Activated T-cell treated with anti-CD3 and anti-CD28 coated beads, Interleukin-2, amount 50 U/mL, for 1 hour (primary cell): ENCODE measurements at places on chromosomes 4 and X.

DNA sequence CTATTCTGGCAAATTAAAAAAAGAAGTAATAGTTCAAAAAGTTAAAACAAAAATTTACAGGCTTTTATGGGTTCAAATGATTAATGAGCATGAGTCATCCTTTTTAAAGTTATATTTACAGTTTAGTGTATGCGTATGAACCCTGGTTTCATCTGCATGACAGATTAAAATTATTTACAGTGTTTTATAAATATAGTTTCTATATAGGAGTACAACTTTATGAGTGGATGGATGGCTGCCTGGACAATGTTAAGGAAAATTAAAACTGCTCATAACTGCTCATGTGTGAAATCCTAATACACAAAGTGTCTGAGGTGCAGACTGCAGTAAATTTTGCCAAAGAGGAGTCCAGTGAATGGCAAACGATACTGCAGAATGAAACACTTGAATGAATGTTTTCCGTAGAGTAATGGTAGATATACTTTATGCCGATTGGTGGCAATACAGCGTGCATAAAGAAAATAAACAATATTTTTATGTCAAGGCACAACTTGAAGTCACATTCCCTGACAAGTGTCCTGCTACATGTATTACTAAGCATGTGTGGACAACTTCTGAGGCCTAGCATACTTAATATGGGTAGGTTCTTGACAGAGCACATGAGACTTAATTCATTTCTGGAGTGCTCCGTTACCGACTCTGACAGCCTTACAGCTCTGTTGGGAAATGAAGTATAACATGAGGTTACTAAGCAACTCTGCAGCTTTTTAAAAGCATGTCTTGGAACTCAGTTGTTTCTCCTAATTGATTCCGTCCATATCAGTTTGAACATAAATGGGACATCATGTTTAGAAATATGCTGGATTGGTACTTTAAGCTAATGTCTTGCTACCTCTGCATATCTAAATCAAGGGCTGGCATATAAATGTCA is 985.6 kb upstream of the PCDH7 start:
- no peak for DNase-seq

GRCh38 chrX:18294893-18295292 is 59.6 kb downstream of the SCML2 start:
- DNase-seq, result no peak

DNA sequence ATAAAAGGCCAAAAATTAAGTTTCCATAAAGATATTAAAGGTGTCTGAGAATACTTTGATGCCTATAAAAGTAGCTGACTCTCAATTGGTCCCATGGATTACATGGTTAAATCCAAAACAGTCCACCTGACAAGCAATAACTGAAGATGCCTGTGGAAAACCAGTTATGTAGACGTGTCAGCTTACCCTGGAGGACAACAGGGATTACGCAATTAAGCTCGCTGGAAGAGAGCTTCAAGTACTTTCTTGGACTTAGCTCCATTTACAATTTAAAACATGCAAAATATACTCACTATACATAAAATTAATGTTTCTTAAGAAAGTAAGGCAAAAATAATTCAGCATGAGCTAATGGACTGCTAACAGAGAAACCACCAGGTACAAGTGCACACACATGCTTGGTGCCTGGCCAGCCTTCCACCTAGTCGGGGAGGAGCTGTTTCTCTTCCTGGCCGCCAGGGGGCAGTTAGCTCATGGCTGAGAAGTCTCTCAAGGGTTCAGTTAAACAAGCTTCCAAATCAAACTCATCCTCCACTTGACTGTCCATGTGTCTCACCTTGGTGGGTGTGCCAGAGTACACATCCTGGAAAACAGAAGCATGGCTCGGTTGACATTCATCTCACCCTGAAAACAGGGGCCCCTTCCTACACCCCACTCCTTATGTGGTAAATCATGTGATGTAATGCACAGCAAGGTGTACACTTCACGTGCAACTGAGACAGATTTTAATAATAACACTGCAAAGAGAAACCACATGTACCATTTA is 9.2 kb upstream of the FAM53A start:
- DNase-seq, result peak; percentile 78

DNA sequence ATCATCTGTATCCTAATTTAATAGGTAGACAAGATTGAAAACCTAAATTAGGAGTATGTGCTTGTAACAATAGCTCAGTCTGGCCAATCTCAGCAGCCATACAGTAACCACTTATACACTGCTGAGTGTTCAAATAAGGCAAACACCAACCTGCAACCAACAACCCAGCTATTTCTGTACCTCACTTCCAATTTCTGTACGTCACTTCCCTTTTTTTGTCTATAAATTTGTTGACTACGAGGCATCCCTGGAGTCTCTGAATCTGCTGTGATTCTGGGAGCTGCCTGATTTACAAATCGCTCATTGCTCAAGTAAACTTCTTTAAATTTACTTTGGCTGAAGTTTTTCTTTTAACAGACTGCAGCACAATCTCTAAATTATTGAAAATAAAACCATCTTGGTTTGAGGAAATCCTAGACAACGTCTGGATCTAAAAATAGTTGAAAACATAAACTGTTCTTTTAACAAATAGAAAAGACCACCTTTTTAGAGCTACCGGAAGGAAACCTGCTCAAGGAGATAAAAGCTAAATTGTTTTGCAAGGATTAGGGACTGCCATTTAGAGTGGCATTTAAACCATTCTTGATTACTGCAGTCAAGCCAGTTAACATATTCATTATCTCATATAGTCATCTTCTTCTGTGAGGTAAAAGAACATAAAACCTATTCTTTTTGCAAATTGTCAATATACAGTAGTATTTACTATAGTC is 778.1 kb downstream of the SH3BGRL start:
- DNase-seq, result no peak

DNA sequence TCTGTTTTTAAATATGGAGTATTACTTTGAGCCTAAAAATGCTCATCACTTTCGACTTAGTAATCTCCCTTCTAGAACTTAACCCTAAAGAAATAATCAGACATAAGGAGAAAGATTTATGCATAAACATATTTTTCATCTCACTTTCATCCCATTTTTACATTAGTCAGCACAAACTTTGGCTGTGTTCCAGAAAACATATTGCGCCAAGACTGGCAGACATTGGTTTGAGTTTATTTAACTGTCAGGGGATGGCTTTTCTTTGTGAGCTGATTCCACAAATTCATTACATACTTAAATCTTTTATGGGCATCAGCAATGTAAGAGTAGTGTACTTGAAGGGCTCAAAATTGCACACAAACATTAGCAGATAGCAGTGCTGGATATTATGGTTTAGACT is 23.7 kb downstream of the MAOA start:
- DNase-seq, result no peak

DNA sequence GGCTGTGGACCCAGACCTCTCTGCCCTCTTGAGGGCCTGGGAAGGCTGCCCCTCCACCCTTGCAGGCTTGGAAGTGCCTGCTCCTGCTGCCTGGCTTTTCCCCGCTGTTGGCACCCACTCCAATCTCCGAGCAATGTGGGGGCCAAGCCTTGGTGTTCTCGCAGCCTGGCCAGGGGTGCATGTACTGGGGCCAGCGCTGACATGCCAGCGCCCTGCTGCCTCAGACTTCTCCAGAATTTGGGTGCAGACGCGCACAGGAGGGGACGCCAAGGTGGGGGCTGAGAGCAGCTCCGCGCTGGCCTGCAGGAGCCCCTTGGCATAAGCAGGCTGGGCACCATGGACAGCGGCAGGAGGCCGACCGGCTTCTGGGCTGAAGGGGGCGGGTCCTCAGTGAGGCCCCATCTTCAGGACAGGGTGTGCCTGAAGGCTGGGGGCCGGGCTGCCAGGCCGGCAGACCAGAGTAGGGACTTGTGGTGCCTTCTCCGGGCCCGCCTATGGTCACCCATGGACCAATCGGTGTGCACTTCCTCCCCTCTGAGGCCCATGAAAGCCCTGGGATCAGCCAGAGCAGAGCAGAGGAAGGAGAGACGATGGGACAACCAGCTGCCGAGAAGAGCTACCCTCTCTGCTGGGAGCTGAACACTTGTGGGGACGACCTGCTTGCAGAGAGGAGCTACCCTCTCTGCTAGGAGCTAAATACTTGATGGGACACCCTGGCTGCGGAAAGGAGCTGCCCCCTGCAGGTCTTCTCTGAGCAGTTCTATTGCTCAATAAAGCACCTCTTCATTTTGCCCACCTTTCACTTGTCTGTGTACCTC is 118.3 kb downstream of the DNAAF6 start:
- no peak for DNase-seq

DNA sequence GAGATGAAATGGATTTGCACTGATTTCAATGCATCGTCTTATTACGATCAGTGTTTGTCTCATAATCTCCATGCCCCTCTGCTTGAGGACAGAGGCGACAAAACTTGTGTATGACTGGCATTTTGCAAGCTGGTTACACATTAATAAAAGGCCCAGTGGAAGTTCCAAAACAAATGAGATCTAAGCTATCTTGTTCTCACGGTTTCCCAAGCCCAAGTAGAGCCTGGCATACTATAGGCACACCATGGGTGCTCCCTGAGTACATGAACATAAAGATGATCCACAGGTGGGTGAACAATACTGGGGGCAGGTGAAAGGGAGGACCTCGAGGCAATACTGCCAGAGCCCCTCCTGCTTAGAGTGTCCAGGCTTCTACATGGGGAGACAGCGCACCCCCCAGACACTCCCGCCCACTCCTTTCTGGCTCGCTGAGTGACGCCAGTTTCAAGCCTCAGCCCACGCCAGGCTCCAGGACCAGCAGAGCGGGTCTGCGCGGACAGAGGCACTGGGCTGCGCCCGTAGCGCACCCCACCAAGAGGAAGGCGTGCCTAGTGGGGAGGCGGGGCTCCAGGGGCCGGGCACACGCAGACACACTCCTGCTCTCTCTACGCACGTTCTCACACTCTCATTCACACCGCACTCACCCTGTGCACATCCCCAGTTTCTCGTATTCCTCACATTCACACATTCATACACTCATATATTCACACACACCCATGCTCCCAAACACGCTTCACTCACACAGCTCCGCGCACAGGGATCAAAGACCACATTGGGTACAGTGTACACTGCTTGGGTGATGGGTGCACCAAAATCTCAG is 8.9 kb upstream of the GSX2 start:
- DNase-seq, result peak; percentile 47

DNA sequence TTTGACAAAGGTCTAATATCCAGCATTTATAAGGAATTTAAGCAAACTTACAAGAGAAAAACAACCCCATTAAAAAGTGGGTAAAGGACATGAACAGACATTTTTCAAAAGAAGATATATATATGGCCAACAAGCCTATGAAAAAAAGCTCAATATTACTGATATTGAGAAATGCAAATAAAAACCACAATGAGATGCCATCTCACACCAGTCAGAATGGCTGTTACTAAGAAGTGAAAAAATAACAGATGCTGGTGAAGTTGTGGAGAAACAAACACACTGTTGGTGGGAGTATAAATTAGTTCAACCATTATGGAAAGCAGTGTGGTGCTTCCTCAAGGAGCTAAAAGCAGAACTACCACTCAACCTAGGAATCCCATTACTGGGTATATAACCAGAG is 91.6 kb upstream of the EFHC2 start:
- DNase-seq, result no peak

- no peak for DNase-seq
Measured at GRCh38 chrX:155071694-155072280, 479 bp downstream of the BRCC3 start.

- no peak for DNase-seq
Measured at GRCh38 chr4:168558599-168558998, 61.7 kb downstream of the PALLD start.

DNA sequence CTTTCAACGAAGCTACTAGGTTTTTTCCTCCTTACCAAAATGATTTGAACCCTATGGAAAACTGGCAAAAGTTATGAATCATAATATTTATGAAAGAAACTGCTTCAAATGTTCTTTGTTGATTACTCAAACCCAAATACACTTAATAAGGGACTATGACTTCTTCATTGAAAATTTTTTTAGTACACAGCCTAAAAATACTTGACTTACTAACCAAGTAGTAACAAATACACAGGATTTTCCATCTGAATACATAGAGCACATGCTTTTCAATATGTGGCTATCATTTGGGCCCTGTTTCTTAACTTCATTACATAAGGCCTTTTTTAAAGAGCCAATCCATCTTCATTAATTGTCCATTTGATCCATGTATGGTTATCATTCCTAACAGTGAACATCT is 171.5 kb downstream of the FBXW7 start:
- DNase-seq, result no peak

- no peak for DNase-seq
Measured at GRCh38 chrX:54564936-54565335, 34.9 kb downstream of the GNL3L start.

GRCh38 chr4:147530723-147531122 is 49.8 kb downstream of the EDNRA start:
- no peak for DNase-seq

- DNase-seq, result no peak
Measured at GRCh38 chr4:24032371-24032989, 142.6 kb upstream of the PPARGC1A start.

DNA sequence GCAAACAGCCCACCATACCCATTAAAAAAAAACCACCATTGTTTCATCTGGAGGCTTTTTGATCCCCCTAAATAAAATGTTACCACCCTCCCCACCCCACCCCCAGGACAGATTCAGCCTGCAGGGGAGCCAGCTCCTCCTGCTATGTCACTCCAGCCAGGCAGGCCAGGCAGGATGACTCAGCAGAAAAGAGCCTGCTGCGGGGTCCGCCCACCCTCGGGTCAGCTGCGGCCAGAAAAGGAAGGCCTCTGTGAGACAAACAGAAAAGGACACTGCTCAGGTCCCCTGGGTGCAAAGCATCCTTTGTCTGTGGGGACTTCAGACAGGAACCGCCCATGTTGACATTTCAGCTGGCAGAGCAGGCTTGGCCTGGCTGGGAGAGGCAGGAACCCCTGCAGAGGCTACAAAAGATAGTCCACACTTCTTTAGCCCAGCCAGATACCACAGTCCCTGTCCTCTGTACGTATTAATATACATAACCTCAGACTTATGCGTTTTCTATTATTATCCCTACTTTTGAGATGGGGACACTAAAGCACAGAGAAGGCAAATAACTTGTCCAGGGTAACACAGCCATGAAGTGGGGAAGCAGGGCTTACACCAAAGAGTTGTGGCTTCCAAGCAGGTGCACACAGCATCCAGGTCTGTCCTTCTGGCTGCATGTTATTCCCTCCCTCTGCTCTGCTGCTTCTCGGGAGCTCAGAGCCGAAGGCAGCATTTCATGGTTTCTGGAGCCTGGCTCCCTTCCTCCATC is 147.7 kb downstream of the CPEB2 start:
- DNase-seq, result no peak

DNA sequence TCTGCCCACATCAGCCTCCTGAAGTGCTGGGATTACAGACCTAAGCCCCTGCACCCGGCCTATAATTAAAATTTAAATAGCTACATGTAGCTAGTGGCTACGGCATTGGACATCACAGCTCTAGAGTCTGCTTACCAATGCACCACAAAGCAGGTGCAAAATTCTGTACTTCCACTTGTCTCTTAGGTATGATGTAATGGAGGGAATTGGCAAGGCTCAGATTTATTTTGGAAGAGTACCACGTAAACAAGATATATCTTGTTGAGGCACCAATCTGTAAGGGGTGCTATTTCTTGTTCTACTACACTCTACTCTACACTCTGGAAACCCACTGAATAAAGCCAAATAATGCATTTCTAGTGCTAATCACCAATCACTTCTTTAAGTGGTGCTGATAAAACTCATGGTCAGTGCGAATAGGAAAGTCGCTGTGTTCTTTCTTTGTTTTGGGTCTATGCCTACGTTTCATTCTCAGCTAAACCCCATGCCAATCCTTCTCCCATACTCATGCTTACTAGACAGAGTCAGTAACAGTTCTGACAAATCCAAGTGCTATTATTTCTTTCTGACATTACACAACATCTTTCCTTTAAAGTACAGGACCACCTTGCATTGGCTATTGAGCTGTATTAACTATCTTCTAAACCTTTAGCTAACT is 92.3 kb downstream of the GC start:
- no peak for DNase-seq
